T-helper 9 cell (primary cell): ENCODE measurements at places on chromosomes 3 and 15.

GRCh38 chr3:60728006-60728405 is 523.2 kb downstream of the FHIT start:
- no peak for DNase-seq

DNA sequence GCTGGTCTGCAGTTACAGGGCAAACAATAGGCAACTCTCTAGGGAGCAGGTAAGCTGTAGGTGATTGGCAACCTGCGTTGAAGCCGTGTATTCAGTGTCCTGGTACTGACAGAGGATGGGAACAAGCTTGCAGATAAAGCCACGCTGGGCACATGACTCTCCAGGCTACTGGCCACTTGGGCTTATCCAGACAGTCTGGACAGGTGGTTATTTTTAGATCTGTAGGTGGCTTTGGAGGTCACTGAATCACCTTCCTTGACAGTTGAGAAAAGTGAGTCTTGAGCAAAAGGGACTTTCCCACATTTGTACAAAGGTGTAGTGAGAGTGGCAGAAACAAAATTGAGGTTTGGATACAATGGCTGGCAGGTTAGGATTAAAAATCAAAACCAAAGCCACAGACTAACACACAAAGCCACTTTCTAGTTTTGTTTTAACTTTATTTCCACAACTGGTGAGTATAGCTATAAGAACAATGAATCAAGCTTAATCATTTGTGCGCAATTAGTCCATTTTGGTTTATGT is 22.3 kb upstream of the IL1RAP start:
- no peak for DNase-seq

DNA sequence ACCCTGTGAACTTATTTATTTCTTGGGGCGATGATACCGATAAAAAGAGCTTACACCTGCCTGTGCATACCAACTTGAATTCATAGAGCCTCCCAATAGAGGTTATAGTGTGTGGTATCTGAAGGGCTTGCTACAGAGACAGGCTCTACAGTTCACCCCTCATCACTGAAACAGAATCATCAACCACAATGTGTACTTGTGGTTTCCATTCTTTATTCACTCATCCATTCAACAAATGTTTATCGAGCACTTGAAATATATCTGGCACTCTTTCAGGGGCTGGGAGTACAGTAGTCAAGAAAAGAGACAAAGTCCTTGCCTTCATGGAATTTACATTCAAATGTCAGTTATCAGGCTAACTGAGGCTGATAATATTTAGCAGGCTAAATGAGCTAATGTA is 134.4 kb upstream of the SKOR1 start:
- no peak for DNase-seq

DNA sequence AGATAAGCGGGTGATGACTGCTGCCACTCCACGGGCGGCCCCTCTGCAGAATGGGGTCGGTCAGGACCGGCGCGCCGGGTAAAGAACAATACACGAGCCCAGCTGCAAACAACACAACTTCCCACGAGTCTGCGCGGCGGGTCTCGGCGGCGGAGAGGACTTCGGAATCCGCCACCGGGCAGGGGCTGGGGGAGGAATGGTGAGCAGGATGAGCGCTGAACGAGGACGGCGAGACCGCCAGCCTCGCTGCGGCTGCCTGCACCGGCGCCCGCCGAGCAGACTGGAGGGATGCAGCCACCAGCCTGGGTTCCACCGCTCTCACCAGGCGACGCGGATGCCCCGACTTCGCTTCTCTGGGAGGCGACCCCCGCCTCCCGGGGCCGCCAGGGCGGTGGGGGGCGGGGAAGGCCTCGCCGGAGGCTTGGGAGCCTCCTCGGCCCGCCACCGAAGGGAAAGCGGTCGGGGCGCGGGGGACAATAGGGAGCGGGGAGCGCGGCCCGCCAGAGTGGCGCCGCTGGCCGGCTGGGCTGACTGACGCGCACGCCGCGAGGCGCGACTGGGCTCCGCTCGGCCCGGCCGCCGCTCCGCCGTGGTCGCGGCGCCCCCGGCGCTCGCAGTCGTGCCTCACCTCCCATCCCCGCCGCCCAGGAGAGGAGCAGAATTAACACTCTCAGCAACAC is 515 bp downstream of the ADAM10 start:
- DNase-seq = peak; percentile 24

- no peak for DNase-seq
Observed at GRCh38 chr3:133838916-133839800, 33.5 kb downstream of the SRPRB start.

- no peak for DNase-seq
Observed at GRCh38 chr3:177377166-177377565, 179.9 kb upstream of the TBL1XR1 start.

GRCh38 chr3:21718943-21719591 is 31.9 kb downstream of the ZNF385D start:
- no peak for DNase-seq

DNA sequence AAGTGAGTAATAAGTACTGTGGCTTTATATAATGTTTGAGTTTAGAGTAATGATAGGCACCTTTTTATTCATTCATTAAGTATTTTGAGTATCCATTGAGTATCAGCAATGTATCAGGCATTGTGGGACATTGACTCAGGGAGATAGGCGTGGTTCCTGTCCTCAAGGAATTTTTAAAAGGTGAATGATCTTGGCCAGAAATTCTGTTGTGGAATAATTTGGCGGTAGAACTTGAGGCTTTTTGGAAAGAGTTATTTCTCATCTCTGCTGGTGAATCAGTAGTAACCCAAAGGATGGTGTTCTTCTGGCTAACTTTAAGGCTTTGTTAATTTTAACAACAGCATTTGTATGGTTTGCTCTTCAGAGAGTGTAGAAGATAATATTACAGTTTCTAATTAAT is 2.0 kb downstream of the RAB7A start:
- no peak for DNase-seq

- DNase-seq = no peak
Observed at GRCh38 chr15:77123854-77124253, 52.9 kb upstream of the TSPAN3 start.

DNA sequence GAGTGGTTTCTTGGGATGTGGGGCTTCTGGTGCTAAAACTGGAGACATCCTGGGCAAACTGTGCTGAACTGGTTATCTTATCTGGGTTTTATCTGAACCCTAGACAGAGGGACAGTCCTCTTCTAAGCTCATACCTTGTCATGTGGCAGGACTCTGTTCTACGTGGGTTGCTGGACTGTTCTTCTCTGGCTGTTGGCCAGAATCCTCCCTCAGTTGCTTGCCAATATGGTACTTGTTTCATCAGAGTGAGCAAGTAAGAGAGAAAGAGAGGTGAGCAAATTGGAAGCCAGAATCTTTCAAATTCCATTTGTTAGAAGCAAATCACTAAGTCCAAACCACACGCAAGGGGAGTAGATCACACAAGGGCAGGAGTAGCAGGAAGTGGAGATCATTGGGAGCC is 291.5 kb upstream of the TBL1XR1 start:
- DNase-seq = no peak

DNA sequence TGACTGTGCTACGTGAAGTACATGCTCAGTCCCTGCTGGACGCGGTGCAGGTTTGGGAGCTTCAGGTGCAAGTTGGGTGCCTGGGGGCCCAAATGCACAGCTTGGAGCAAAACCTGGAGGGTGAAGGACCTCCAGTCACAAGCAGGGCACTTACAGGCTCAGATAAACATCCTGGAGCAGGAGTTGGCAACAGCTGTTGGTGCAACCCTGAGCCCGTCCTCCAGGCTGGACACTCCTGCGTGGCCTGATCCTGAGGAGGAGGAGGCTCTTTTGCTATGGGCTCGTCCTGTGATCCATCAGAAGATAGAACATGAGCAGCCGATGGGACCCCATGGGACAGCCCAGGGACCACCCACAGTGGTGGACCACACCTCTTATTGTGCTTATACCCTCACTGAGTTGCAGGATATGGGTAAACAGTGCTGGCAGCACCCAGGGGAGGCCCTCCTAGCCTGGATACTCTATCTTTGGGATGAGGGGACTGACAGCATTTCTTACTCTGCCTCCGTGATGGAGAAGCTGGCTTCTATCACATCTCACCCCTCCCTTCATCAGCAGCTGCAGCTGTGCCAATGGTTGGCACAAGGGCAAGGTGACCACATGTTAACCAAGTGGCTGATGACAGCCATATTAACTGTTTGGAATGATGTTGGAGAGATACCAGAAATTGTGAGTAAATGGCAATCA is 301.6 kb downstream of the ZPLD1 start:
- DNase-seq = no peak

DNA sequence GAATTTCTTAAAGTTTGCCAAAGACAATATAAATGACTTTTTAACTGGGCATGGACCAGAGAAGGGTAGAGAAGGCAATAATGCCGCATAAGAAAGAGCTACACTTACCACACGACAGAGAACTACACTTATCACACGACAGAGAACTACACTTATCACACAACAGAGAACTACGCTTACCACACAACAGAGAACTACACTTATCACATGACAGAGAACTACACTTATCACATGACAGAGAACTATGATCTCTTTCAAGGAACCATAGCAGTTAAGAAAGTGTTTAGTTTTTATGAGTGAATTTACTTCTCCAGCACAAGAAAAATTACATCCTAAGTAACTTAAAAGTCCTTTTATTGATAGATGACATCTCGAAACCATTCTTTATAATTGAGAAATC is 32.0 kb downstream of the DCUN1D1 start:
- no peak for DNase-seq

DNA sequence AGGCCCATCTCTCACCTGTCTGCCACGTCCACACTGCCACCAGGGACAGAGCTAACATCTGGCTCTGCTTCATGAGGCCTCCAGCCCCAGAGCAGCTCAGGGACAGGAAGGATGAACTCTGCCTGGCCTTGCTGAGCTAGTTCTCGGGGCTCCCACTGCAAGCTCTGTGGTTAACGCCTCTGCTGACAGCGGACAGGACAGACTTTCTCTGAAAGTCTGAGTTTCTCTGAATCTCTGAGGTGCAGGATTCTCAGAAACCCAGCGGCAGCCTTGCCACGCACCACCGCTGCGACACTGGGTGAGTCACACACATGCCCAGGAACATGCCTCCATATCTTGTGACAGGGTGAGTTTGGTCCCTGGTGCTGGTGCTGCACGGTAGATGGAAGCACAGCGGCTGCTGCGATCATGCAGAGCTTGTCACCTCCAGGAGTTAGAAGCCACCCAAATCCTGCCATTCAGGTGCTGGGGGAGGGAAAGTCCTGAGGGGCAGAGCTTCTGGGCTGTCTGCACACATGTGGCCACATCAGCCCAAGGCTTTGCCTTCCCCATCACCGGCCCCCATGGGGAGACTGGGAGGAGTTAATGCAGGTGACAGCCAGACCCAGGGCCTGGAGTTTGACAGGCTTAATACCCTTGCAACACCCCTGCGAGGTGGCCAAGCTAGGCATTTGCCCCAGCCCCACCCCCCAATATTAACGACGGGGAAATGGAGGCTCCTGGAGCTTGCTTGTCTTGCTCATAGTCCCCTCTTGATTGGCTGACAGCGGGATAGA is 267.0 kb downstream of the PLCL2 start:
- peak; percentile 52 for DNase-seq

DNA sequence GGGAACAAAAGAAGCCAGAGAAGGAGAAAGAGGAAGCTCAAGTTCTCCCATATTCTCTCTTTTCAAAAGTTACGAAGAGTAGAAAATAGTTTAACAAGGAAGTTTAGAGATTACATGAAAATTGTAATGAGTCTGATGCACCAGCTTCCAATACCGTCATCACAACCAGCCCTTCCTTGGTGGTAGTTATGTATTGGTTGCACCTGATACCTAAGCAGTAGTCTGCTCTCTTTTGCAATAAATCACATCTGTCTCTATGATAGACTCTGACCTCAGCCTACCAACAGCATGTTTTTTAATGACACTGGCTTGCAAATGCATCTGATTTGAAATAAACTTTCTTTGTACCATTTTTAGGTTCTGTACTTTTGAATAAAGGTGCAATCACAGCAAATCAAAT is 575.8 kb downstream of the FHIT start:
- DNase-seq = no peak
